ENCODE measurements at places on chromosomes 4 and X.

GRCh38 chr4:125359363-125359762 is 44.6 kb downstream of the FAT4 start:
- DNase-seq = no peak

- DNase-seq = no peak
Observed at GRCh38 chrX:3940000-3940610, 226.7 kb upstream of the PRKX start.

GRCh38 chrX:150958177-150958576 is 25.0 kb upstream of the HMGB3 start:
- DNase-seq = no peak

- DNase-seq = no peak
Observed at GRCh38 chrX:39897741-39898097, 200.0 kb downstream of the BCOR start.

- no peak for DNase-seq
Observed at GRCh38 chr4:69147334-69147733, 51.1 kb downstream of the UGT2B7 start.

DNA sequence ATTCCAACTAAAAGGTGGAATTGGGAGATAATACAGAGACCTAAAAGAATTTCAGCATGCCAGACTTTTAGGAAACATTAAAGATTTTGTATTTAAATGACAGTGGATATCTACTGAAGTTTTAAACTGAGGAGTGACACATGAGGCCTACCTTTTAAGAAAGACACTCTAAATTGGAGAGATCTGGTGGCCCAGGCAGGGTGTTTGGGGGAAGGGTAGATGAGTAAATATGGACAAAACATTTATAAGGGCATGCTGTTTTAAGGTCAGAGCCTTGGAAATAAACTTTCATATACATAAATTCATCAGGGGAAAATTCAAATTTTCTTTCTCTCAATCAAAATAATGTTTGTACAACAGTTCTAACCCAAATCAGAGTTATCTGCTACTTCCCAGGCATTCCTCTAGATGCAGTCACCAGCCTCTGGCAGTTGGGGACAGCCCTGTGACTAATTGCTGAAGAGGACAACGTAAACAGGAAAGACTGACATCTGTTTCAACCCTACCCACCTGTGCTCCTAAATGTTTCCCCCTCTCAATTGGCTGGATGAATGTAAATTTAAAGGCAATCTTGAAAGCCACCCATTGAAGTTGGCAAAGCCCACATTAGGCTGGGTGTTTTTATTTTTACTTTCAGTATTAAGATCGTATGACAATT is 1646.9 kb upstream of the ADGRL3 start:
- no peak for DNase-seq

DNA sequence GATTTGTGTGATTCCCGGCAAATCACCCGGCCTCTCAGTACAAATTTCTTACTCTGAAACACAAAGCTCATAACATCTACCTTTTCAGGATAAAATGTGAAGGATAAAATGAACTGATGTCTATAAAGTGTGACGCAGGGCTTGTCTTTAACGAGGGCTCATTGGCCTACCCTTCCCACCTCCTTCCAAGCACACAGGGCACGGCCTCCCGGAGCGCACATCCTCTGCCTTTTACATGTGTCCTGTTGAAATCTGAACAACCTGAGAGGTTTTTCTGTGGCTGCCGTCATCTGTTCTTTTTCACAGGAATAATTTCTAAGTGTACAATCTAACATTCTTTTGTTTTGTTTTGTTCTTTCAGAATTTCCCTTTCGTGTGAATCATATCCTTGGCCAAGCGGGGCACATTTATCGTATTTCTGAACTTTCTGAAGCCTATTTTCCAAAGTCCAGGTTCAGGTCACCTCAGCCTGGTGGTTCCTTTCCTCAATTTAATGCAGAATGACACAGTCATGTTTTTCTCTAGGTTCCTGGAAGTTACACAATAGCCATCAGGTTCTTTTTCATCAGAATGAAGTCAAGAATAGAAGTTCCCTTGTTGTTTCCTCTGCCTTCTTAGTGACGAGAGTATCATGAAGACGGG is 53.1 kb upstream of the SPRY1 start:
- DNase-seq = no peak

- DNase-seq = no peak
Observed at GRCh38 chr4:149409146-149409545, 406.5 kb downstream of the IQCM start.

GRCh38 chr4:88075336-88075735 is 67.9 kb downstream of the PKD2 start:
- no peak for DNase-seq

GRCh38 chr4:90189178-90189577 is 62.0 kb downstream of the CCSER1 start:
- no peak for DNase-seq

DNA sequence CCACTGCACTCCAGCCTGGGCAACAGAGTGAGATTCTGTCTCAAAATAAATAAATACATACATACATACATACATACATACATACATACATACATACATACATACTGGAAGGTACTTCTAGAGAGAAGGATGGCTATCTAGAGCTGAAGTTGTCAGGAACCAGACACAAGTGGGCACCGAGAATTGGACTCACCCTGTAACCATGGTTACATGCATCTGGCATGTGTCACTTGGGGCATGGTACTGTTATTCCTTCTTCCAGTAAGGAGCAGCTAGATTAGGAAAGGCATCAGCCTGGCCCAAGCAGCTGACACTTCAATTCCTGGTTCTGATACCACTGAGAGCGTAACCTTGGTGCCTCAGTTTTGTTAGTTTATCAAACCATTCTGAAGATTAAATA is 127.1 kb downstream of the SH3KBP1 start:
- DNase-seq = no peak

- DNase-seq = no peak
Observed at GRCh38 chrX:21863241-21863640, 7.5 kb downstream of the YY2 start.

- no peak for DNase-seq
Observed at GRCh38 chr4:138138774-138139173, 103.4 kb downstream of the SLC7A11 start.

DNA sequence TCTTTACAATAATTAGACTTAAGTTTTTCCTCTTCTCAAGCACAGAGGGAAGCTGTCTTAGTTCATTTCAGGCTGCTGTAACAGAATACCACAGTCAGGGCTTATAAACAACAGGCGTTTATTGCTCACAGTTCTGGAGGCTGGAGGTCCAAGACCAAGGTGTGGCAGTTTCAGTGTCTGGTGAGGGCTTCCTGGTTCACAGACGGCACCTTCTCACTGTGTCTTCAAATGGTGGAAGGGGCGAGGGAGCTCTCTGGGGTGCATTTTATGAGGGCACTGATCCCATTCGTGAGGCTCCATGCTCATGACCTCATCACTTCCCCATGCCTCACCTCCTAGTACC is 115.7 kb upstream of the MXRA5 start:
- no peak for DNase-seq

- no peak for DNase-seq
Observed at GRCh38 chr4:180398564-180398963, 1844.6 kb upstream of the TENM3 start.

- DNase-seq = no peak
Observed at GRCh38 chr4:123705419-123705818, 308.8 kb downstream of the SPRY1 start.

DNA sequence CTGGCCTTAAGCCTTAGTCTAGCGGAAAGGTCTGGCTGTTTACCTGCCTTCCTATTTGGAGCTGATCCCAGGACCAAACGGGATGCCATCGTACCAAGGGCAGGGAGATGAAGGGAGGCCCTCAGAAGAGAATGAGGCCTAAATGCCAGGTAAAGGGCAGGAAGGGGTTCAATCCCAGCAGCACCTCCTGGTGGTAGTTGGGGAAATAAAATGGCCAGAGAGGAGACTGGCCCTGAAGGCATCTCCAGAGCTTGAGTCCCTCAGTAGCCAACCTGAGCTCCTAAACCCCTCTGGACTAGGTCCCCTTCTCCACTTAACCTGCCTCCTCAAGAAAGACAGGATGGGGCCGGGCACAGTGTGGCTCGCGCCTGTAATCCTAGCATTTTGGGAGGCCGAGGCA is 53.7 kb downstream of the KDM5C start:
- DNase-seq = no peak

DNA sequence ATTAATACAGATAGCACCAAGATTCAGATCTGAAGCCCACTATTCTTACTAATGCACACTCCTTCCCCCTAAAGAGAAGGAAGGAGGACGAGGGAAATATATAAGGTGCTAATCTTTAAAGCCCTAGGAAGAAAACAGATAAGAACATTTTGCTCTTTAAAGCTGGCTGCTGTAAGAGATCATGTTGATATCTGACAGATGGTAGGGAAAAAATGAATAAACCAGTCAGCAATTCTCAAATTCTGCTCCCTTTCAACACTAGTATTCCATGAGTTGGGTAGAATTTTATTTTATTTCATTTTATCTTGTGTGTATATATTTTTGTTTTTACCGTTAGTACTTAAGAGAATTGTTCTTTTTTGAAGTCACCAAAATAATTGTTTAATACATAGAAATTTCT is 19.2 kb downstream of the OTC start:
- no peak for DNase-seq

DNA sequence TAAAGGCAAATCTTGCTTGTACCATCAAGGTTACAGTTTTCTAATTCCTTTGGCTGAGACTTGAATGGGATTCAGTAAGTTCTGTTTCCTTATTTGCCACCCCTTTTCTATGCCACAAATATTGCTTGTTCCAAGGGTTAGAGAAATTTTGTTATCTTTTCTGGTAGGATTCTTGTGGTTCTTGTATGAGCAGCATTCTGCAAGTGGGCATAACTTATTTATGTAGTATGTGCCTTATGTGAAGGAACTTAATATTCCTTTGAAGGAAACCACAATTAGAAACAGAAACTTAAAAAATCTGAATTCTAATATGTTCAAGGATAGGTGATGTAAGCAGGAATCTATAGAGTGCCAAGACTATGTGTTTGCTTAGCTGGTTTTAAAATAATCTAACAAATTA is 53.1 kb upstream of the TSPAN5 start:
- DNase-seq = no peak

DNA sequence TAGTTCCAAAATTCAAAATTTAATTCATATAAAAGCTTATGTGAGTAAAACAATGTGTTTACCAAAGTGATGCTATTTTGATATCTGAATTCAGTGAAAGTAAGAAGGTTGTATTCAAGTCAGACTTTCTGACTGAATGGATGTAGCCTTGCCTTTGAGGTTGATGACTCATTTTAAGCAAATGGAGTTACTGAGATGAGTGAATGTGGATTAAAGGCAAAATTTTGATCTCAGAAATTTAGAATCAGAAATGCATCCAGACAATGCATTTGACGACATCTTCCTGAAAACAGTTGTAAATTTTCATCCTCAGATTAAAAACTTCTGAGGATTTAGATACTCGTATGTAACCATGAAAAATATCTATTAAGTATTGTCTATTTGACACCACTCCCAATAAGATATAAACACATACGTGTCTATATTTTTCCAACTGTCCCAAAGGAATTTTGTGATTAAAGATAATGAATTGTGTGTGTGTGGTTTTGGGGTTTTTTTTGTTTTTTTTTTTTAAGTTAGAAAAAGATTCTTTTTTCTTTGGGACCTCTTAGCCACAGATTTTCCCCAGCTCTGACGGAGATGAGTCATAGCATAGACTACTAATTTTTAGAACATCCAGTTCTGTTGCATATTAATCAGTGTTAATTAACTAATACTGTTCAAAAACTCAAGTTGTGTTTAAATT is 34.4 kb downstream of the NFKB1 start:
- no peak for DNase-seq
